ENCODE measurements at places on chromosomes 5 and 9.

DNA sequence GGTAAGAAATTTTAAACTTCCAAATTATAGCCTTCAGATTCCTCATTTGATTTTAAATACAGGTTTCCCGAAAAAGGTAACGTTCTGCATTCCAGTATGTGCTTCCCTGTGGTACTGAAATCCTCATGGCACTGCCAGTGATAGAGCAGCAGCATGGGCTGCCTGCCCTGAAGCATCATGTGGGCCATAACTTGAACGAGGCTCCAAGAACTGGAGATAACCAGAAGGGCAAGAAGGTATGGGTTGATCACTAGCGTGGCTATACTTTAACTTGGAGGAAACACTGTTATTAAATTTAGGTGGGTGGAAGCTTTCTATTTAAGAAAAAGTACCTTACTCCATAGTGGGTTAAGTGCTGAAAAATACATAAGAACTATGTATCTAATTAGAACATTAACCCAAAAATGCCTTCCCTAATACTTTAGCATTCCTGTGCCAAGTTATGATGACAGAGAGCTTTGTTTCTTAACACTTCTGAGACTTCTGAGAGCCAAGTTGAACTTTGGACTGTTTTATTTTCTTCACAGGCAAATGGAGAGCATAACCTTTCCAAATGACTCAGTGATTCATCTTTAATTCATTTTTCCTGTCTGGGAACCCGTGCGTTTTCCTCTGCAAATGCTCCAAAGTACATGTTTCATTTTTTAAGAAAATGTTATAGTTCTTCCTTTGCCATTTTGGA lies 191.5 kb upstream of the GNA14 start:
- DNase-seq: peak; percentile 31

GRCh38 chr5:1299511-1299850 lies 4.6 kb upstream of the TERT start:
- no peak for DNase-seq

DNA sequence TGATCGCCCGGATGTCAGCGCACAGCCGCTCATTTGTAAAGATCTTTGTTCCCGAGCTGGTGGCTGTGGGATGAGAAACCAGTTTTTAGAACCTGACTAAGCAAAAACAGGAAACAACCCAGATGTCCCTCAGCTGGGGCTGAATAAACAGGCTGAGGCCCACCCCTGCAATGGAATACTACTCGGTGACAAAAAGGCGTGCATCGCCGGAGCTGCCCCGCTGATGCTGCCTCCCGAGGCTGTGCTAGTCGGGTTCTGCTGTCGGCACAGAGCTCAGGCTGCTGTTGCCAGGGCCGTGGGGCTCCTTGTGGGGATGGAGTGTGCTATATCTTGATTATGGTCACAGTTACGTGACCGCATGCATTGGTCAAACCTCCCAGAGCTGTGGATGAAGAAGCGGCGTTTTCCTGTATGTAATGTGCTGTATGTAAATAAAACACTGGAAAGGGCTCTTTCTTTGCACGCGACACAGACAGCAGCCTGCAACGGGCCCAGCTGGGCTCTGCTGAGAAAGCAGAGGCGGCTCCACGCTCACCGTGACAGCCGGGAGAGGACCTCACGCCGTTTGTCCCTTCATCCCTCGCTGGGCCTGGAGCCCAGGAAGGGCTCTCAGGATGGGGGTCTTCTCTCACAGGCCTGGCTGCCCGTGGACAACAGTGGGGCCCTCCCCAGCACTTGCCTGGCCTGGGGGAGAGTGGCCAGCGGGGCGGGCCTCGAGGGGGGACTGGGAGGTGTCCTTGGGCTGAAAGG lies 51.5 kb upstream of the RNU6ATAC start:
- DNase-seq: peak; percentile 28

DNA sequence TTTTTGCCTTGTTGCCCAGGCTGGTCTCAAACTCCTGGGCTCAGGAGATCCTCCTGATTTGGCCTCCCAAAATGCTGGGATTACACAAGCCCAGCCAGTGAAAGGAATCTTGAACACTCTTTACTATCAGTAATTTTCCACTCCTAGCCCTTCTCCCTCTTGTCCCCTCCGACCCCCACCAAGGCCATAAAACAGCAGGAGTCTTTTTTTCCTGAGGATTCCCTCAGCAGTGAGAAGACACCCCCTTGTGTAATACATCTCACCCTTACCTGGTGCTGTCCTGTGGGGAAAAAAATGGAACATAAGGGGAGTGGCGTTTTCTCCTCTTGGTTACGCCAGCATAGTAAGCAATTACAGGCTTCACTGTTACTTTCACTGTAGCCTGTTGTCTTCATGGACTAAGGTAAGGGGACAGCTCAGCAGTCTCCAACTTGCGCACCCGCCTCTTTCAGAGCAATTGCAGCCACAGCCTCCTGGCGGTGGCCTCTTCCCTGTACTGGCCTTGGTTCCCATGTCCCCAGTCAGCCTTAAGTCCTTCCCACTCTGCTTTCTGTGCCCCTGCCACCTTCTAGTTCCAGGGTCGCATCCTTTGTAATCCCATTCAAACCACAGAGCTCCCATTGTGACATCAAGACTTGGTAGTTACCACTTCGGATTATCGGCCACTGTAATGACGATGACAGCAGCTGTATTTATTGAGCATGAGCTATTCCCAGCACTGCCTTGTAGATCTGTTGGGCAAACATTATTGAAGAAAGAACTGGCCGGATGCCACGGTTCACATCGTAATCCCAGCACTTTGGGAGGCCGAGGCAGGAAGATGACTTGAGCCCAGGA lies 10.0 kb downstream of the NAIF1 start:
- DNase-seq: no peak

- peak; percentile 58 for DNase-seq
Measured at GRCh38 chr9:101485924-101486692, 47.5 kb upstream of the RNF20 start.
